CD4-positive, alpha-beta T cell treated with Interleukin-17A for 1 hour (primary cell): ENCODE measurements at places on chromosomes 7 and 10.

- no peak for DNase-seq
These were observed 30.3 kb downstream of the CCDC3 start for GRCh38 chr10:12971001-12971788.

DNA sequence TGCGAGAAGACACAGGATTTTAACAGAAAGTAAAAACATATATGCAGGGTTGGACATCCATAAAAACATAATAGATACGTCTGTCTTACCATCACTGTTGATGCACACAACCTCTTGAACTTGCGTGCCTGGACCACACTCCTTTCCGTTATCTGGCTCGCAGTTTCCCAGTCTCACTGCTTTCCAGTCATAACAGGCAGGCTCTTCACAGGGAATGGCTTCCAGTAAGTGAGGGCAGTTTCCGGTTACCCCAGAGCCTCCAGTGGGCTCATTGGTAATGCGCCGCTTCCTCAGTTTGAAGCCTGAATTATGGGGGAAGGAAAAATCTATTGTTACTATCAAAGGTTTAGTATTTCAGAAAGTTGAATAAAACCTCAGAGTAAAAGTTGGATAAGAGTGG, 290.7 kb downstream of the THSD7A start:
- DNase-seq: no peak

DNA sequence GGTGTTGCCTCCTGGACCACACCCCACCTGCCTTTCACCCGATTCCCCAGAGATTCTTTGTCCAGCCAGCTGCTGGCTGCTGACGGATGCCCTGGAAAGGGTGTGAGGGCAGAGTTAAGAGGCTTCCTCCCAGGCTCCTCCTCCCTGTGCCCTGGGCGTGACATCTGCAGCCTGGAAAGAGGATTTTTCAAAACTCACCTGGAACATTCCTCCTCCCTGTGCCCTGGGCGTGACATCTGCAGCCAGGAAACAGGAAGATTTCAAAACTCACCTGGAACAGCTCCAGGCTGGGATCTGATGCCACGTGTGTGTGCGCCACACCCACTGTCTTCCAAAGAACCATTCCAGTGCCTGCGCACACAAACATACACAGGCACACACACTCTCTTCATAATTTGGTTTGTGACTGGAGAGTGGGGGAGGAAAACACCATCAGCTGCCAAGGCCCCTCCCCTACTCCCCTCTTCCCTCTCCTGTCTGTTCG, 5.2 kb downstream of the MARVELD1 start:
- DNase-seq: no peak

- DNase-seq: no peak
These were observed 94.3 kb downstream of the ZEB1 start for GRCh38 chr10:31413325-31413724.

GRCh38 chr7:1646391-1646790, 23.7 kb upstream of the ELFN1 start:
- DNase-seq: no peak

DNA sequence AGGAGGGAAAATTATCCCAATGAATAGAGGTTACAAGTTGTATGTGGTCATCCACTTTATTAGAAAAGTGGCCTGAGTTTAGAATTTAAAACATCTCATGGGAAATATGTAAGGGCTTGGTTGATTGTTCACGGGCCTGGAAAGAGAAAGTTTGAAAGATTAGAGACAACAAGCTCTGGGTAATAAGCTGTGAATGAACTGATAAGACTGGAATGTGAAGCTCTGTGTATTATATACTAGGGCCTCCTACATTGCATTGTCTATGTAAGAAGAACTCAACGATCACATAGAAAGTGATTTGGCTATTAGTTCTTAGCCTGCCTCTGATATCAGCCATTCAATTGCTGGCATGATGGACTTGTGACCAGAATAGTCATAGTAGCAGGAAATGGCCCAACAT, 199.2 kb upstream of the MAGI2 start:
- DNase-seq: no peak

- DNase-seq: no peak
These were observed 666 bp upstream of the MAP3K8 start for GRCh38 chr10:30433306-30433729.

- no peak for DNase-seq
These were observed 5.3 kb downstream of the NFKB2 start for GRCh38 chr10:102400598-102401341.

- DNase-seq: no peak
These were observed 88.6 kb upstream of the KCNIP2 start for GRCh38 chr10:101932183-101932582.

DNA sequence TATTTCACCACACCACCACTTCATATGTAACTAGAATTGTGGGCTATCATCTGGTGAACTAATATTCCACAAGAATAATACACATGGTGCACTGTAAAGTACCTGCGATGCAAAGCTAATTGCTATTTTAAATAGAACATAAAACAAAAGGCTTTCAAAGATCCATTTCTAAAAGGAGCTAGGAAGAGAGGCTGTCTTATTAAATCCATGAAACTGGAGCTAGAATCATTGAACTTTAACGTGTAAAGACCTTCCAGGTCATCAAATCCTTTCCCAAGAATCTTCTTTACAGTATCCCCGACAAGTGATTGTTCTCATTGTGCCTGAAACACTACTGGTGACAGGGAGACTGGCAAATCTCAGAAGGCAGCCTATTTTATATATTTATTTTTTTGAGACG, 224.9 kb downstream of the CHCHD3 start:
- no peak for DNase-seq

GRCh38 chr10:4470231-4470835, 355.7 kb upstream of the AKR1E2 start:
- no peak for DNase-seq

GRCh38 chr7:139876622-139877283, 47.7 kb downstream of the TBXAS1 start:
- no peak for DNase-seq

DNA sequence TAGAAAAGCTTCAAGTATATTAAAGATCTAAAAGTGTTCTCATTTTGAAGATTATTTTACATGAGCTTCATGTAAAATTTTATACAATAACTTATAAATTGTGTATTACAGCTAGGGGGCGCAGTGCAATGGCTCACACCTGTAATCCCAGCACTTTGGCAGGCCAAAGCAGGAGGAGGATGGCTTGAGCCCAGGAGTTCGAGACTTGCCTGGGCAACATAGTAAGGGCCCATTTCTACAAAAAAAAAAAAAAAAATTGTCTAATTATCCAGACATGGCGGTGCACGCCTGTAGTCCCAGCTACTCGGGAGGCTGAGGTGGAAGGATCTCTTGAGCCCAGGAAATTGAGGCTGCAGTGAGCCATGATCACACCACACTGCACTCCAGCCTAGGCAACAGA, 16.6 kb downstream of the ACBD5 start:
- peak; percentile 68 for DNase-seq

- DNase-seq: no peak
These were observed 400.7 kb upstream of the FOXK1 start for GRCh38 chr7:4281231-4281993.

GRCh38 chr10:93993782-93994437, at the start of gene PLCE1:
Gene PLCE1 (plus strand): TSS chr10:93993931. CDS start chr10:94031047, 37,116 bp downstream.
- DNase-seq: no peak

GRCh38 chr10:7618461-7618860, 48.3 kb downstream of the ITIH5 start:
- no peak for DNase-seq

DNA sequence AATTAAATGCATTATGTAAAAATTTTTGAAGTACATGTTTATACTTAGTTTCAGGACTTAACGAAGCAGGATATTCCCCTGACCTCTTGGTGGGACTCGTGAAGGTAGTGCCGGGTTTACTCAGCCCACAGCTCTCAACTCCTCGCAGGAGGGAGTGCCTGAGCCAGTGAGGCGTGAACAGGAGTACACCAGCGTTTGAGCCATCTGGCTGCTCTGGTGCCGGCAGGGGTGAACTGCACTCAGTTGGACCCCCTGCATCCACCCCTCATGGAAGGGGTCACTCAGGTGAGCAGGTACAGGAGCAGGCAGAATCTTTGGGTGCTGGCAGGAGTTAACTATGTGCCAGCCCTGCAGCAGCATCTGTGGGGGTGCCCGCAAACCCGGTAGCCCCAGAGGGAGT, 625.1 kb upstream of the PCDH15 start:
- DNase-seq: no peak

GRCh38 chr7:158228986-158229385, 358.6 kb downstream of the PTPRN2 start:
- DNase-seq: no peak

DNA sequence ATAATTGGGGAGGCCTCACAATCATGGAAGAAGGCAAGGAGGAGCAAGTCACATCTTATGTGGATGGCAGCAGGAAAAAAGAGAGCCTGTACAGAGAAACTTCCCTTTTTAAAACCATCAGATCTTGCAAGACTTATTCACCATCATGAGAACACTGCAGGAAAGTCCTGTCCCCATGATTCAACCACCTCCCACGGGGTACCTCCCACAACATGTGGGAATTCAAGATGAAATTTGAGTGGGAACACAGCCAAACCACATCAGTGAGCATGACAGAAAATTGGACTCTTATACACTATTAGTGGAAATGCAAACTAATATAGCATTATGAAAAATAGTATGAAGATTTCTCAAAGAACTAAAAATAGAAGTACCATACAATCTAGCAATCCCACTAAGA, 271.2 kb downstream of the MAGI2 start:
- no peak for DNase-seq

DNA sequence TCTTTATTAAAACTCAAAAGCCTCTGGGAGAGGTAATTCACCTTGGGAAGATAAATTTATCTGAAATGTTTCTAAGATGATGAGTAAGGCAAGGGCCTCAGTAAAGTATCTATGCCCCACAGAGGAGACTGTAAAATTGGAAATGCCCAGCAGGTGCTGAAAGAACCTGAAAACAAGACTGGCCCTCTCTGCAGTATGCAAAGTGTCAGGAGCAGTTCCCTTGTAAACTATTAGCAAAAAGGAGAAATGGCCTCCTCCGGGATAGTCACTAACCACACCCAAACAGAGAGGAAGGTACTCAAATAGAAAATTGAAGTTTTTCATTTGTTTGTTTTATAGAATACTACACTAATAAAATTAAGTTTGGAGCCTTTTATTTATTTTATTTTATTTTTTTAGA, 81.2 kb downstream of the FZD1 start:
- DNase-seq: no peak
